Activated T-helper 17 cell treated with anti-CD3 and anti-CD28 coated beads, Interleukin-2, amount 50 U/mL, for 72 hours (primary cell): ENCODE measurements at places on chromosomes 1 and 21.

DNA sequence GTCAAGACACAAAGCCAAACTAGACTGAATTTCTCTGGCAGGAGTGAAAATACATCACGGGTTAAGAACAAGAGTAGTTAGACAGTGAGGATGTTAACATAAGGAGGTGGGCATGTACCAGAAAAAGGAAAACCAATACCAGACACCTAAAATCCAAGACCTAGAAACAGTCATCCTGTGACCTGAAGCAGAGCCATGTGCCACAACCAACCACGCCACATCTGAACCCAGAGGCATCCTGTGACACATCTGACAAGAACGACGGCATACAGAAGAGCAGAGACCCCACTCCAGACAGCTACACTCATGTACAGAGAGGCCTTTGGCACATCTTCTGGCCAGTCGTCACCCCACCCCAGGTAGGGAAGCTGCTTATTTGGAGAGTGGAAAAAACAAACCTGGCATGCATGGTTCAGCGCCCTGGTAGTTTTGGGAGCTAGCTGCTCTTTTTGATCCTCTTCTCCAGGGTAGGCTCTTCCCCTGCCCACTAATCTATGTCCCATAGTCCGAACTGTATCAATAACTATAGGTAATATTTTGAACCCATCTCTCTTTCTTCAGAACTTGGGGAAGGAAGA lies 72.1 kb downstream of the SLC45A1 start:
- peak; percentile 81 for ATAC-seq

DNA sequence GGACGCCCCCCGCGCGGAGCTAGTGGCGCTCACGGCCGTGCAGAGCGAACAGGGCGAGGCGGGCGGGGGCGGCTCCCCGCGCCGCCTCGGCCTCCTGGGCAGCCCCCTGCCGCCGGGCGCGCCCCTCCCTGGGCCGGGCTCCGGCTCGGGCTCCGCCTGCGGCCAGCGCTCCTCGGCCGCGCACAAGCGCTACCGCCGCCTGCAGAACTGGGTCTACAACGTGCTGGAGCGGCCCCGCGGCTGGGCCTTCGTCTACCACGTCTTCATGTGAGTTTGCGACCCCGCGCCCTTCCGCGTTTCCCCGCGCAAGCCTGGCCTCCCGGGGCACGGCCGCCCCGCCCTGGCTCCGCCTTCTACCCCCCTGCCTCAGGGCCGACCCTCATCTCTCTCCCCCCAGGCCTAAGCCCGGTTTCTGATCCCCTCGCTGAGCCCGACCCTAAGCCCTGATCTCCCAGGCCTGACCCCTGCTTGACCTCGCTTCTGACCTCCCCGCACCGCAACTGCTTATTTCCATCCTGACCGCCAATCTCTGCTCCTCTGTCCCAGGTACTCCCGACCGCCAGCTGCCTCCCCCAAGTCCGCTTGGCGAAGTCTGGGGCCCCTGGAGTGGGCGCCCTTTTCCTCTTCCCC lies 669 bp downstream of the KCNQ4 start:
- ATAC-seq = no peak

DNA sequence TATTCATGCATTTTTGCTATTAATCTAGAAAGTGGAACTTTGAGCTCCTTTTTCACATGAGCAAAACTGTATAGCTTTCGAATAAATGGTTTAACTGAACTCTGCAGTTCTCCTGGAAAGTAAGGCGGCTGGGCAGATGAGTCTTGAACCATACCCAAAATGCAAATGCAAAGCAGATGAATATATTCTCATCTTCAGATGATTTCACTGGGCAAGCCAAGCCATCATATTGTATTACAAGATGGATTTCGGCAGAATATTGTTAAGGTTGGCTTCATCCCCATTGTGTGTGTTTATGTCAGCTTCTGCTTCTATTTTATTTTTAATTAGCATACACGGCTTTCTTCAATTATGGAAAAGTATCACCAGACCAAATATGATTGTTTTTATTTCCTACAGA lies 209.6 kb downstream of the GREM2 start:
- no peak for ATAC-seq

DNA sequence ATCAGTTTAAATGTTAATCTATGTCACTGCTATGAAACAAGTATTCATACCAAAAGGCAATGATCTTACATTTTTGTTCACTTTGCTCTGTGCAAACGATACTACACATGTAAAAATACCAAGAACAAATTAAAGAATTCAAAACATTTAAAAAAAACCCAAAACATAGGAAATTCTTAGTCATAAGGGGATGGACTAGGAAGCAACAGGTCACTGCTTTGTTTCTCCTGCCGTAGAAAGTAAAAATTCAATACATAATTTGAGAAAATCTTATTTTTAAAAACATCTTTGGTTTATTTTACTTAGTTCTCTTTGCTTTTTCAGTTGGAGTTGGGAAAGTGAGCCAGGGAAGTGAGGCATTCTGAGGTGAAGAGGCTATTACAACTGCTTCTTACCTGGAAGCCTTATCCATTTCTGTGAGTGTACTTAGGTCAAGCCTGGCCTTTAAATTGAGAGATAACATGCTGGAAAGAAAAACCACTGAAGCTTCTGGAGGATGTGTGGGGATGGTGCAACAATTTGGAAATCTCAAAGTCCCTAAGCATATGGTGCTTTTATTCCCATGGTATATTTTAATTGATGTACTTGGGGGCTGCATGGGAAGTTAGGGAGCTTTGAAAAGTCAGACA lies 183.5 kb downstream of the CDC42BPA start:
- ATAC-seq = no peak

GRCh38 chr1:183131166-183131565 lies 54.9 kb upstream of the LAMC2 start:
- ATAC-seq = no peak

GRCh38 chr1:1088801-1089680 lies 14.9 kb upstream of the RNF223 start:
- ATAC-seq = no peak

DNA sequence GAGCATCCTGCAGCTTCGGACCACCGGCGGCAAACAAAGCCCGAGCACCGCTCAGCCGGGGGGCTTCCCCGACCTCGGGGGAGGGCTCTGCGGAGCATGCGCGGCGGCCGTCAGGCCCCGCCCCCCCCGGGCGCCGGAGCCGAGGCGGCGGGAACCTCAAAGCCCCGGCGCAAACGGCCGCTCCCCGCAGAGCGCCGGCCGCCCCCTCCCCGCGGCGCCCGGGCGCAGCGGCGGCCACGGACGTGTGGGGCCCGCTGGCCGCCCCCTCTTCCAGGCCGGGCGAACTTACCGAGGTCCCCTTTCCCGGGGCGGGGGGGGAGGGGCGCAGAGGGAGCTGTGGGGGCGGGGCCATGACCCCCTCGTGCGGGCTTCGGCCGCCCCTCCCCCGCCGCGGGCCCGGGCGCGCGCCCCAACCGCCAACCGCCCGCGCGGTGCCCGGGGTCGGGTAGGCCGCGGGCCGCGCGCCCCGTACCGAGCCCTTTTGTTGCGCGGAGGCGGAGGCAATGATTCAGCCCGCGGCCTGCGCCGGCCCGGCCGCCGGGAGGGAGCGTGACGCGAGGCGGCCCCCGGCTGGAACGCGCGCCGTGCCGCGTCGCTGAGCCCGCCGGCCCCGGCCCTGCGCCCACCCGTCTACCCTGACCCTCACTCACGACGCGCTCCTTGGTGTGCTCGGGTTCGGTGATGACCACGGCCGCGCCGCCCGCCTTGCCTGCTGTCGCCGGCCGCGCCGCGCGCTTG lies 1.7 kb downstream of the RCC2 start:
- ATAC-seq = peak; percentile 63

DNA sequence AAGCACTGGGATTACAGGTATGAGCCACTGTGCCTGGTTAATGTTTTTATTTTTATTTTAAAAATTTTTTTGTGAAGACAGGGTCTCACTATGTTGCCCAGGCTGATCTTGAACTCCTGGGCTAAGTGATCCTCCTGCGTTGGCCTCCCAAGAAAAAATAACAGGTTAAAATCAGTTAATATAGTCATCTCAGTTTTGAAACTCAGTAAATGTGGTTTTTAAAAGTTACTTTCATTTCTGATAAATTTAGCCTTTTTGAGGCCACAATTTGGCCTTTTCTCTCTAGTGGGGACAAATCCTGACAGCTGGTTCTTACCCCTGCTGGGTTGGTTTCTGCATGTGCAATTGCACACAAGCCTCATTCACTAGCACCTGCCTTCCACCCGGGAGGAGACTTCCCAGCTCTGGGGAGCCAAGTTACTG lies 13.3 kb downstream of the PMF1 start:
- ATAC-seq = peak; percentile 22

DNA sequence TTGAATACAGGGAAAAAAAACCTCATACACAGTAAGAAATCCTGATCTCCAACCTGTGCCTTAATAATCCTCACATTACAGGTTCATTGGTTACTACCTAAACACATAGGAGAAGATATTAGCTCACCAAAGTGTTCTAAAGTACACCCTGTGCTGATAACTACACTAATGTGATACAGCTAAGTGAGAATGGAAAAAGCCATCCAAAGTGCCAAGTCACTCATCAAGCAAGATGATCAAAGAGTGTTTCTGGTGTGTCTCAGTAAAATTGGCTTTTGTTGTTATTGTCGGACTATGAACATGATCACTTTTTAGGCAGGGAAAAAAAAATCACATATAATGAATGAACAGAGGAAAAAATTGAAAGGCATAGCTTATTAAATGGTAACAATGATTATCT lies 31.4 kb downstream of the EPS15 start:
- ATAC-seq = no peak

- ATAC-seq = peak; percentile 31
Measured at GRCh38 chr1:41773144-41773591, 145.6 kb downstream of the HIVEP3 start.

GRCh38 chr1:41740630-41741239 lies 178.0 kb downstream of the HIVEP3 start:
- peak; percentile 20 for ATAC-seq

DNA sequence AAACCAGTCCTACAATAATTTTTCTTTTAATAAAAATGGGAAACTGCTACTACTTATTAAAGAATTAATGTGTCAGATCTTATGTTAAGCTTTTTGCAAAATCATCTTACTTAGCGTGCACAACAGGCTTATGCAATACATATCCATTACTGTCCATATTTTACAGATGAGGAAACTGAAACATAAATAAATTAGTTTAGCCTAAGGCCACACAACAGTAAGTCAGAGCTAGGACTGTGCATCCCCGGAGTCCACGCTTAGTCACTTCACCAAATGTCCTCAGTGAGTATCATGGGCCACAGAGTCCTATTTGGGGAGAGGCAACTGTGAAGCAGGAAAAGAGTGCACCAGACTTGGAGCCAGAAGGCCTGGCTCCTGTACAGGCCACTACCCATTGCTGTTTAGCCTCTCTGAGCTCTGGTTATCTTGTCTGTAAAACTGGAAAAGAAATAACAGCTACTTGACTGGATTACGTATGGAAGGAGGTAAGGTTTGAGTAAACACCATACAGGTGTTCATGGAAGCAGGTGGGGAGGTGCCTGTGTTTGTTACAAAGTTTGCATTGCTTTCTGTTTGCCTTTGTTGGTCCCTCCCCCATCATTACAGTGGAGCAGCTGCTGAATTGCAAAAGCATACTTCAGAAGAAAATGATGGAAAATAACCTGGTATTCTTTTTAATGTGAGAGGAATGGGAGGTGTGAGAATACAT lies 192.8 kb downstream of the FCRL5 start:
- ATAC-seq = no peak

GRCh38 chr1:20477348-20478056 lies 8.5 kb downstream of the CAMK2N1 start:
- ATAC-seq = no peak

DNA sequence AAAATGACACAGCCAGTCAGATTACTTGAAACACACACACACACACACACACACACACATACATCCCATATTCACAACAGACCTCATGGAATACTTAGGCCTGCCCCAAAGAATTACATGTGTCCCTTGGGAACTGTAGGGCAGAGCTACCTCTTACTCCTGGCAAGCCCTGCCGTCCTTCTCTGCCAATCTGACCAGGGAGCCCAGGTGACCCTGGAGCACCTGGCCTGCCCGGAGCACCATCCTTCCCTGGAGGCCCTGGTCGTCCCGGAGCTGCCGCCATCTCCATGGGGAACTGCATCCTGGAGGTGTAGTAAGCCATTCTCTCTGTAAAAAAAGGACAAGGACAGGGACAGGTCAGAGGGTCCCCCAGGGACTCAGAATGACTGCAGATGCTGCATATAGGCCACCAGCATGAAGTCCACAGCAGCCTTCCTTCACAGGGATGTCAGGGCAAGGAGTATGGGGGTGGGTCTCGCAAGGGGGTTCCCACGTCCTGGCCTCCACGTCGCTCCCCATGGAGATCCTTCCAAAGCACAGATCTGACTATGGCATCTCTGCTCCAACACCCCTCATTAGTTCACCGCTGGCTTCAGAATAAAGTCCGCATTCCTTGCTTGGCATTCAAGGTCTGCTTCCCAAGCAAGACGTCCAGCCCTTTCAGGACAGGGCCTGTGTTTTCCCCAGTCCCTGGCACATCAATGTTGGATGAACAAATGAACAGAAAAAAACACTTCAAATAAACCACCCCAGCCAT lies 9.2 kb upstream of the PEF1 start:
- no peak for ATAC-seq
